Activated CD4-positive, alpha-beta T cell treated with anti-CD3 and anti-CD28 coated beads, Interleukin-2, amount 10 ng/mL, durations not matched to agents 7 days and 5 days (primary cell): ENCODE measurements at places on chromosomes 1 and 21. TPM values are rescaled to one million over a fixed set of nuclear protein-coding genes. Genes with fewer than 3 reads are reported as not detected.

The SELE gene
- total RNA-seq, result not detected

The NUAK2 gene
- 12.7 TPM for total RNA-seq

The PRAMEF33 gene
- not detected for total RNA-seq

The MPC2 gene
- 51.9 TPM for total RNA-seq

The MED8 gene
- total RNA-seq, result 33.3 TPM

The HES4 gene
- 0.42 TPM for total RNA-seq

The FAM163A gene
- not detected for total RNA-seq

The EFCAB7 gene
- 9.6 TPM for total RNA-seq

The NPR1 gene
- total RNA-seq, result not detected

The F11R gene
- 15.6 TPM for total RNA-seq

The S100A4 gene
- total RNA-seq, result 905 TPM

GRCh38 chr1:15950302-15950701 is 25.6 kb downstream of the ZBTB17 start:
- DNase-seq, result no peak

GRCh38 chr1:17688217-17688810 is 66.8 kb upstream of the ACTL8 start:
- no peak for DNase-seq

- DNase-seq, result no peak
Measured at GRCh38 chr1:186682736-186683135, 2.5 kb upstream of the PTGS2 start.

- peak; percentile 42 for DNase-seq
Measured at GRCh38 chr1:45340816-45341466, 701 bp upstream of the MUTYH start.

- DNase-seq, result no peak
Measured at GRCh38 chr1:218090459-218090858, 194.6 kb upstream of the RRP15 start.

DNA sequence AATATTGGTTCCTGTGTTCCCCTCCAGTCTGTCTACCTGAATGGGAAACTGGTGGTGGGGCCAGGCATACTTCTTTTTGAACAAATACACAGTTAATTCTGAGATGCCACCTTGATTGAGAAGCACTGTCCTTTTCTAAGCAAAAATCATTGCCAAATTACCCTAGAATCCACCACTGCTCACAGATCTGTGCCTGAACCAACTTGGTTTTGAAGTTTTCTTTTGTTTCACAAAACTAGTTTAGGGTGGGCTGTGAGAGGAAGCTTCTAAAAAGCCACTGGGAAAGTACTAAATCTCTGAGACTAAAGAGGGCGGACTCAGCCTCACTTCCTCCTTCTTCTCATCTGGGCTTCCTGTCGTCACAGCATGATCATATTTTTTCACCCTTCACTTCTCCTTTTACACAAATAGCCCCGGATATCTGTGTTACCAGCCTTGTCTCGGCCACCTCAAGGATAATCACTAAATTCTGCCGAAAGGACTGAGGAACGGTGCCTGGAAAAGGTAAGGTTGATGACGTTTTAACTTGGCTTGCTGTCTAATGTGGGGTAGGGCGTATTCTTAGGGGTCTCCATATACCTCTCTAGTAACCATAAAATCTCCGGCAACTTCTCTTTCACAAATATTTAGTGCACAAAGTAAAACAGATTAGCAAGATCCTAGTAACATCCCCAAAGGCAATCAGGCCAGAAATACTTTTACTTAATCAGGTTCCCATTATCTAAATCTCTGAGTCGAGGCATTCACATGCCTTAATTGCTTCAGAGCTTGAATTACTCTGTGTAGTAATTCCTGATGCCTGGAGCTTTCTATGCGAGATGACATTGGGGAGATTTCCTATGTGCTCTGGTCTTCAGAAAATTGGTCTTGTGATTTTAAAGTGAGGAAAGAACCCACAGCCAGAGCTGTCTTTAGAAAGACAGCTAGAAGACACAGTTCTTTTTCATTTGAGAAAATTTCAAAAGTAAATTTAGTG is at the start of gene CD53:
Gene CD53 (plus strand): TSS at position 404 of the 976 bp plus-strand sequence. CDS start 18,261 bp downstream, outside the sequence.
- DNase-seq, result peak; percentile 75

DNA sequence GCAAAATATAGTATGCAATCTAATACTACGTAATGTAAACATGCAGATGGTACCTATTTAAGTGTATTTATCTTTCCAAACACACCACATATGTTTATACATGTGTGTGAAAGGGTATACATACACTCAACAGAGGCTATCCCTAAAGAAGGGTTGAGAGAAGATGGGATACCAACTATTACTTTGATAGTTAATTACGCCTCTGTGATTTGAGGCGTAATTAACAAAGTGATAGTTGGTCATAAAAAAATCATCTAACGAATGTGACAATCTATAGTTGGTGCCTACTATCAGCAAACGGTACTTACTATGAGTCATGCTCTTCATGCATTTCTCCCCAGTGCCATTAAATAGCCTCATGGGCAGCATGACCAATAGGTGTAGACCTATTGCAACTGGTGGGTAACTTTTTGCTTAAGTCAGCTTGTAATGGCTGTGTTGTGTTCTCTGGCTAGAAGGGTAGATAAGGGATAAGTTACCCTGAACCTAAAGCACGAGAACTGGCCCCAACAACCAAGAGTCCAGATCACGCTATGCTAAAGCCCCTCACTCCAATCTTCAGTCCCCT is 15.3 kb downstream of the RCAN1 start:
- no peak for DNase-seq

DNA sequence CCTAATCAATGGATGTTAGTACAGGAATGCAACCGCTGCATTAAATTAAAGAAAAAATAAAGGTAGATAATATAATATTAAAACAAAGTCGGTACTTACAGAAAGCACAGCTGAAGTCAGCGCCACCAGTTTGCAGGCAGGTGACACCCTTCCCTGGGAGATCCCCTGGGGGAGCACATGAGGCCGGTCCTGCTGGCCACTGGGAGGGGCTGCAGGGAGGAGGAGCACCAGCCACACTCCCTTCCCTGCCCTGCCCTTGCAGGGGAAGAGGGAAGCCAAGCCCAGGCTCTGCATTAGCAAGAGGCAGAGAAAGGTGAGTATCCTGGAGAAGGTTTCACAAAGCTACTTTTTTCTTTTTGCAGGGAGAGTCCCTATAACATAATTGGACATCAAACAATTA is 507.0 kb downstream of the AJAP1 start:
- no peak for DNase-seq

GRCh38 chr1:225425201-225425786 is 2.5 kb downstream of the LBR start:
- no peak for DNase-seq

DNA sequence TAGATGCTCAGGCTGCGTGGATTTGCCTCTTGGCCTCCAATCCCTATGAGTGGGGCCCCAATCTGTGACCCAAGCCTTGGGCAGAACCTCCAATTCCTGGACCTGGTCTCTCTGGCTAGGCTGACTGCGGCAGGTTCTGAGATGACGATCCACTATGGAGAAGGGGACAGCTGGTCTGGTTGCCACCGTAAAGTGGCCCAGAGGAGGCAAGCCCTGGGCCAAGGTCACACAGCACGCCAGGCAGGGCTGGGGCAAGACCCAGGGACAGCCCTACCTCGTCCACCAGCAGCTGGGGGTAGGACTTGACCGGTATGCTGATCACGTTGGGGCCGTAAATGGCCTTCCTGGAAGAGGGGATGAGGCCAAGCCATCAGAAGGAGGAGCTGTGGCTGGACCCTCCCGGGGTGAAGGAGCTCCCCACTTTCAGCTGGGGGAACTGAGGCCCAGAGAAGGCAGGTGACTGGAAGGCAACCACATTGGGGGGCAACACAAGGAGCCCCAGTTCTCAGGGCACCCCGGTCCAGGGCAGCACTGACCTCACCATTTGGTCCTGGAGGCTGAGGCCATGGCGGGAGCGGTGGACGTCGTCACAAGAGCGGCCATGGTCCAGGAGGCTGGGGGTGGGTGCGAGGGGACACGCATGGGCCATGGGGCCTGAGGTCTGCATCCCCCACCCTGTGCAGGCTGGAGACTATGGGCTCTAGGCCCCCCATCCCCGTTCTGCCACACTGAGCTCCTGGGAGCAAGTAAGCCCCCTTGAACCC is 9.8 kb downstream of the ATP13A2 start:
- no peak for DNase-seq

DNA sequence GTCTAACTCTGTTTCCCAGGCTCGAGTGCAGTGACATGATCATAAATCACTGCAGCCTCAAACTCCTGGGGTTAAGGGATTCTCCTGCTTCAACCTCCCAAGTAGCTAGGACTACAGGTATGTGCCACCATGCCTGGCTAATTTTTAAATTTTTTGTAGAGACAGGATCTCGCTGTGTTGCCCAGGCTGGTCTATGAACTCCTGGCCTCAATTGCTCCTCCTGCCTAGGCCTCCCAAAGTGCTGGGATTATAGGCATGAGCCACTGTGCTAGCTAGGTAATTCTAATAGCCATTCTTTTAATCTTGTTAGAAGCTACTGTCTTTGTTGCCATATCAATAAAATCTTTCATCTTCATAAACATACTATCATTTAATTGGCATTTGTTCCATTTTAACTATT is 13.8 kb upstream of the MAST2 start:
- DNase-seq, result no peak

DNA sequence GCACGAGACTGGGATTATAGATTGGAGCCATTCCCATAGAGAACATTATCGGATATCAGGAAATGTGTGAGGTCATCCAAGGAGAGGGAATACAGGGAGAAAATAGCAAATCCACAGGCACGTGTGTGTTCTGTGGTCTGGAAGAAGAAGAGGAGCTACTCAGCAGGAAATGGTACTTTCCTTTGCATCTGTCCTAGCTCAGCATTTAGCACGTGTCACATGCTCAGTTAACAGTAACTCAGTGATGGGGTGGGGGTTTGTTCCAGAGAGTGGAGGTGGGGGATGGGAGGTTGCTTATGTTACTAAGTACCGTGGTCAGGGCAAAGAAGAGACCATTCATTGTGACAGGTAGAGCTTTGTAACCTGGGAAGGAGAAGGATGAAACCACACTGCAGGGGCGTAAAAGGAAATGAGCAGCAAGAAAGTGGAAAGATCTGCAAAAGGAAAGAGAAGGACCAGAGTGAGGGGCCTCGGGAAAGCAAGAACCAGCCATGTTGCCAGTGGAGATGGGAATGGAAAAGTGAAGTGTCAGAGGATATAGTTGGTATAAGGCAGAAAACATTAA is 100.4 kb downstream of the ATP5PO start:
- no peak for DNase-seq

DNA sequence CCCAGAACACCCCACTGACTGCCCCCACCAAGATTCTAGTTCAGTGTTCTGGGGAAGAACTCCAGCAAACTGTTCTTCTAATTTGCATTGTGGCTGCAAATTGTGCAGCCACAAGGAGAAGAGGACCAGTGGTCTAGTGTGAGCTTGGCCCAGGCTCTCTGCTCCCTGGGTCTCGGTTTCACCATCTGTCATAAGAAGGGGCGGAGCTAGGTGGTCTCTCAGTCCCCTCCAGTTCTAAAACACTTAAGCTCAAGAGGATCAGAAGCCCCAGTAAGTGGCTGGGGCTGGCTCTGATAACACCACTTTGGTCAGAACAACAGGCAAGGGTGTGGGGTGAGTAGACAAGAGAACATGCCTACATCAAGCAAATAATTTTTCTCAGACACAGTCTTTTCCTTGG is 99.9 kb downstream of the BEND5 start:
- DNase-seq, result no peak

DNA sequence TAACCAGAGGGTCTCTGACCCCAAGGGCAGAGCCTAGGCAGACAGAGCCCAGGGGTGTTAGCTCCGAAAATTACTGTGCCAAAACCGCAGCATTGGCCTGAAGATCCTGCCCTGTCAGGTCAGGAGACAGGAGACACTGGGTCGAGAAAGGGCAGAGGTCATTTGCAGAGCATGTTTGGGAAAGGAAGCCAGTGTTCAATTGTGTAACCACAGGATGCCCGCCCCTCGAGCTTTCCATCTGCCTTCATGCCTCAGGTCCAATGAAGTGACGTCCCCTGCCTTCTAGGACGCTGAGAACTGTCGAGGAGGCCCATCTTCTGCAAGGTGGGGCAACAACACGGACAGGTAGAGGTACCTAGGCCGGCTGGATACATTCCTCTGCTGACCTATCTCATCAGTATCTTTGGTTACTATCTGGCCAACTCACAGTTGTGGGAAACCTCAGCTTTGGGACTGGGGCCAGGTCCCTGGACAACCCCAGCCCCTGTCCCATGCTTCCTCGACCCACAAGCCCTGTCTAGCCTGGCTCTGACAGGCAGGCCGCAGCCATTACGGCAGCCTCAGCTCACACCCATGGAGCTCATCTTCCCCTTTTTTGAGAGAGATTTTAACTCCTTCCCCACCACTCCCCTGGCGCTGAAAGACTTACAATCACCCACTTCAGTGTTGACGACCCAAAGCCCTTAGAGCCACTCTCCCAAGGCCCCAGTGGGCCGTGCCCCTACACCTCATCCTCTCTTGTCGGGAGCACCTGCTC is 1.3 kb downstream of the ARL8A start:
- DNase-seq, result no peak

DNA sequence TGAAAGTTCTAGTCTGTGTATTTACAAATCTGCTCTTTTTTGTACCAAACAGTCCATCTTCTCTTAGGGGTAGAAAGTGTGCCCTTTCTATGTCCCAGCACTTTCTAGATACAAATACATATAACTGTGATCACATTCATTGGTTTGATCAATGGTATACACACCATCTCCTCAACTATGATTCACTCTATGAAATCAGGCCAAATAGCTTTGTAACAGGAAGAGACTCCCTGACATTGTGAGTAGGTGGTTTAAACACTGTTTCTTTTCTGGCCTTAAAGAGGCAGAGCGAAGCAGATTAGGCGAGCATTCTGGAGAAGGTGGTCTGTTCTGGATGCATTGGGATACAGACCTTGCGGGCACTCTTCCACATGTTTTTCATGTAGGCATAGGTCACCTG is 39.3 kb upstream of the EXOSC10 start:
- no peak for DNase-seq

DNA sequence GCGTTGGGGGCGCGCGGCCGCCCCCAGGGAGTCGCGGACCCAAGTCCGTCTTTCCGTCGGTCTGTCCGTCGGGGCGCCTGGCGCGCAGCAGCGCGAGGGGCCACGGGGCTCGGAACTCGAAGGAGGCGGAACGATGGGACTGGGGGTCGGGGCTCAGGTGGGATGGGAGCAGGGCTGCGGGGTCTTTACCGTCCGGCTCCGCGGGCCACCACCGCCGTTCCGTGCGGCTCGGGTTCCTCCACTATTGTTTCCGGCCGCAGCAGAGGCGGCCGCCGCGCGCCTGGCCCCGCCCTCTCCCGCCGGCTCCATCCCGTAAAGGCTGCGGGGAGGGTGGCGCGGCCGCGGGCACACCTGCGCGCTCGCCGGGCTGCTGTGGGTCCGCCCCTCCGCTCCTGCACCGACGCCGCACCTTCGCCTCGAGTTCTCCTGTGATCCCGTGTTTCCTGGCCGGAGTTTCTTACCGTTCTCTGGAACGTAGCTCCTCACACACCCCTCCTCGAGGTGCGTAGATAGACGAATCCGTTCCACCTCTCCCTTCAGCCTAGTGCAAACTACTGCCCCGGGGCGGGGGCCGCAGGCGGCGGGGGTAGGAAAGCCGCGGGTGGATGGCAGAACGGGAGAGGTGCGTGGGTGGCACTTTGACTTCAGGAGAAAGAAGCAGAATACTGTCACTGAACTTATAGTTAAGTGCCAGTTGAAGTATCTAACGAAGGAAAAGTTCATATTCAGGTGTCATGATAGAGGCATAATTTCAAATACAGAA is at the start of gene C21orf91:
Gene C21orf91 (minus strand): TSS at position 243 of the 763 bp plus-strand sequence. CDS start 1,038 bp downstream, outside the sequence.
- DNase-seq, result peak; percentile 92

- DNase-seq, result no peak
Measured at GRCh38 chr1:99365545-99365944, 101.3 kb downstream of the PLPPR4 start.
